NCI-H82 (cell line): ENCODE measurements at places on chromosomes 5 and 9.

- no peak for DNase-seq
Measured at GRCh38 chr5:118220556-118221195, 767.7 kb downstream of the DTWD2 start.

DNA sequence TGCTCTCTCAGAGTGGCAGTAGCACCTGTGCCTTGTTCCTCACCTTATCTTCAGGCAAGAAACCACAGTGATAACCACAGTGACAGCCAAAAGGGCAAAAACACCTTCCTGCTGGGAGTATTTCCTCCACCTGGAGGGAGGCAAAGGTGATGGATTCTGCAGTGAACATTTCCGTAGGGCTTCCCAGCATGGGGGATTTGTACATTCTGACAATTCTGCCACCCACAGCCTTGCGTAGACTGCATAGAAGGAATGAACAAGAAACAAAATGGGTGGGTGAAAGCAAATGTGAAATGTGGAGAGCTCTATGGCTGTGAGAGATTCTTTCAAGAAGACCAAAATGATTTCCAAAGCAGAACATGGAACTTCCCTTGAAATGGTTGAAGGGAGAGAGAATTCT, 111.4 kb downstream of the ZNF462 start:
- no peak for DNase-seq

DNA sequence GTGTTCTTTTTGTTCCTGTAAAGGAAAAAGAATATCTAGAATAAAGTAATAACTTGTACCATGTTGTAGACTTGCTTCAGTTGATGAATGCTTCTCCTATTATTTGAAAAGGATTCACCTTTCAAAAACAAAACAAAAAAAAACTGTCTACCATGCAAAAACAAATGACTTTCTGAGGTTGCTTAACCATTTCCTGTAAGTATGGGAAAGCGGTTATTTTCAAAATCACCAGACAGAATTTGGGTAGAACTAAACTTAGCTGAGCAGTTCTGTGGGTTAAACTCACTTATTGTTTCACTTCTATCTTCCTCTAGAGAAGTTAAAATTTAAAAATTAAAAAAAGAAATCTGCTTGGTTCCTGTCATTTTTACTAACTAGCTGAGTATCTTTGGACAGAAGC, 25.2 kb downstream of the LNPEP start:
- DNase-seq: no peak

GRCh38 chr9:134570151-134570621, 71.4 kb upstream of the COL5A1 start:
- DNase-seq: no peak

- DNase-seq: peak; percentile 5
Measured at GRCh38 chr5:14250748-14251701, 107.9 kb downstream of the TRIO start.

DNA sequence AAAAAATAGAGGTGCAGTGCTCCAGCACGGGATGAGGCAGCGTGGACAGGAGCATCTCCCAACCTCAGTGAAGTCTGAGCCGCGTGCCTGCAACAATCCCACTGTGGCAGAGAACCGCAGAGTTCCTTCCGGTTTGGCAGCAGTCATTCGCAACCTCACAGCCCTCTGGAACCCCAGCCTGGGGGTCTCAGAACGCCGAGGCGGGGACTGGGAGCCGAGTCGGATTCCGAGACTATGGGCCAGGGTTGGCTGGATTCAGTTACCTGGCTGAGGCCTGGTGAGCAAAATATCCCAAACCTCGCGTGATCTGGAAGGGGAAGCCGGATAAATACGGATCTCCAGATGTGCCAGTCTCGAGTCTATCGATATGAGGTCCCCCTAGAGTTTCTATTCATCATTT, 27.0 kb downstream of the CDKN2A start:
- DNase-seq: no peak

- no peak for DNase-seq
Measured at GRCh38 chr9:98477884-98478283, 222.4 kb upstream of the TBC1D2 start.

DNA sequence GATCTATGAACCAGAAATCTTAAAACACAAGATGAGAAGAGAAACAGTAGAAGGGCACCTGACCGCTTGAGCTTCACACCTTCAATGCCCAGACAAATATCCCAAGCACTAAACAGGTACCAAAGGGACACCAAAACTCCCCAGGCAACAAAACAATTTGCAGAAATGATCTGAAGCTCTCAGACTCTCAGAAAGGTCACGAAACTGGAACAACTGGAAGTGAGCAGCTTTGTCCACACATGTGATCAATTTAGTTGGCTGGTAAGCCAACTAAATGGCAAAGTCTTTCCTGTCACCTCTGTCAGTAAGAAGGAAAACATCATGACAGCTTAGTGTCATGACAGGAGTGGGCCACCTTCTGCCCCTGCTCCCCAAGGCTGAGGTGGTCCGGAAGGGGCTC, 4.1 kb downstream of the IPPK start:
- no peak for DNase-seq

GRCh38 chr5:155019601-155020226, 6.2 kb downstream of the KIF4B start:
- DNase-seq: no peak

DNA sequence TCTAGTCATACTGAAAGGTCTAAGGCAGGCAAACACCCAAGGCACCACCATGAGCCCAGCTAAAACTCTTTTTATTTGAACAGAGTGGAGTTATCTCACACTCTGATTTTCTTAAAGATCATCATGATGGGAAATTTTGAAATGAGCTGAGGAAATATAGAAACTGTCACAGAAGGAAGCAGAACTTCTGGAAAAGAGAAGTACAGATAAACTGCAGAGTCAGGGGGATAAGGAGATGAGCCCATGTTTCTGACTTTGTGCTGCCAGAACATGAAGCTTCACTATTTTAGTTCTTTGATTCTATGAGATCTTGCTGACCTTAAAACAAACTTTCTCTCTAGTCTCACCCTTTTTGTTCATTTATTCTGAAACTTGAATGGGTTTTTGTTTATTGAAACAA, 406.5 kb upstream of the EDIL3 start:
- no peak for DNase-seq

- peak; percentile 24 for DNase-seq
Measured at GRCh38 chr9:15722888-15723287, 170.0 kb downstream of the CCDC171 start.

- DNase-seq: no peak
Measured at GRCh38 chr5:151724360-151724759, 34.1 kb downstream of the ATOX1 start.

GRCh38 chr9:114316605-114317230, 6.2 kb upstream of the ORM1 start:
- DNase-seq: peak; percentile 55

- no peak for DNase-seq
Measured at GRCh38 chr9:73129941-73130685, 21.6 kb upstream of the ANXA1 start.

GRCh38 chr9:98428454-98428853, 173.0 kb upstream of the TBC1D2 start:
- DNase-seq: no peak

- no peak for DNase-seq
Measured at GRCh38 chr5:106397700-106398099, 1273.0 kb downstream of the EFNA5 start.

GRCh38 chr5:155113888-155114287, 100.3 kb downstream of the KIF4B start:
- DNase-seq: no peak

DNA sequence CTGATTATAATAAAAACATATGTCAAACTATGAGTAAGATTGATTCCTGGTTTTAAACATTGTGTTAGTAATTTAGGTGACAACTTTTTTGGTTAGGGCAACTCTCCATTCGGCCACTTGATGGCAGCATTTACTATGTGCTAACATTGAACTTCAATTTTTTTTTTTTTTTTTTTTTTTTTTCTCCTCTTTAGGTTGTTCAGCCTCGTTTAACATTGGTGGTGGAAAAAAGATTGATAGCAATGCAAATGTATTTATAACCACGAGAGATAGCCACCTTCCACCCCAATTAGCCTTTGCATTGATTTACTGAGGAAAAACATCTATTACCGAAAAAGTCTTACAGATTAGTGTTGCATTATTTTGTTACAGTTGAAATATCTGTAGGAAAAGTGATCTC, 159.1 kb downstream of the CSNK1G3 start:
- peak; percentile 65 for DNase-seq

DNA sequence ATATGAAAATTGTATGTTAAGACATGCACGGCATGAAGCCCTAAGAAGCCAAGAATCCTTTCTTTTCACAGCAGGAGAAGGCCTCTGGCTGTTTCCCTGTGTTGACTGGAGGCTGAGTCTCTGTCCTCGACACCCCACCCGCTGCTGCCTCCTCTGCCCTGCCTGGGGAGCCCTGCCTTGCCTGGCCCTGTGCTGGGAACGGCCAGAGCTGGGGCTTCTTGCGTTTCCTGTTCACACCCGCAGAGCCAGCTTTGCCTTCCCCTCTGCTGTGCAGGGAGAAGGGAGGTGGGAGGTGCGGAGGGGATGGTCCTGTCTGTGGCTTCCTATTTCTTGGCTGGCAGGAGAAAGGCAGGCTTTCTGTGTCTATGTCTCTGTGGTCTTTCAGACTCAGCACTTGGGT, 6.9 kb upstream of the GMCL2 start:
- no peak for DNase-seq

DNA sequence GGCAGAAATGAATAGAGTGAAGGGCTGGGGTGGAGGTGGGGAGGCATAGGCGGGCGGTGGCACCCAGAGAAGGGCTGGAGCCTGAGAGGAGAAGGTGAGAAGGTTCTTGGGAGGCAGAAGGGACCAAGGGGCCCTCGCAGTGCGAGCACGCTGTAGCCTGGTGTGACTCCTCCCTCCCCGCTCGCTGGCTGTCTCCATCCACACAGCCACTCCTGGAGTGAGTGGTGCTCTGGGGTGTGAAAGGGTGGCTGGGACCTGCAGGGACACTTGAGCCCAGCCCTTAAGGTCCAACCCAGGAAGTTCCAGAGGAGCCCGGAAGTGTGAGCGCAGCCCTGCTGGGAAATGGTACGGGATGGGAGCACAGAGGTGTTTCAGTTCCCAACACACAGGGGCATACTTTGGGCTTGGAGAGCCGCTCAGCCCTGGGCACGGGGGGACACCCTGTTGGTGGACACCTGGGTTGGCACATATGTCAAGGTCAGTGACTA, 9.3 kb upstream of the SCGB3A1 start:
- no peak for DNase-seq

GRCh38 chr5:98416541-98416940, 356.9 kb upstream of the RGMB start:
- no peak for DNase-seq

GRCh38 chr5:147084702-147085101, 150.1 kb upstream of the STK32A start:
- DNase-seq: no peak

DNA sequence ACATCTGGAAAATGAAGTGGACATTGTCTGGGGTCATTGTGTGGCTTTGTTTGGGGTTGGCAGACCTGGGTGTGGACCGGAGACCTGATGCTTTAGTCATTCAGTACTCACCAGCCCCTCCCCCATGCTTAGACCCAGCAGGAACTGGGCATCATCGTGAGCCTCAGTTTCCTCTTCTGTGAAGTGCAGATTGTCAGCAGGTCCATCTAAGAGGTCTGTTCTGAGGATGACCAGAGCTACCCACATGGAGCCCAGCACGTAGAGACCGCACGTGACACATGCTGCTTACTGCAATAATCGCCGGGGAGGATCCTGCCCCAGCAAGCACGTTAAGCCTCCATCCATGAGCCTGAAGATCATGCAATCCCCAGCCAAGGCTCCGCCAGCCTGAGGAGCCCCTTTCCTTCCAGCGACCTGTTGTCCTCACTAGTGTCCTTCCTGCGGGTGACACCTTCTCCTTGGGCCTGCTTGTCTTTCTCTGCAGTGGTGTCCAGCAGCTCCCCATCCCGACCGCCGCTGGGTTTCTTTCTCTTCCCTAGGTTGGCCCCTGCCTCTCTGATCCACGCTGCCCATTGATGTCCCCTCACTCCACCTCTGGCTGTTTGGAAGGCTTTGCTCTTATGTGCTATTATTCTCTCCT, 26.7 kb upstream of the IRX4 start:
- DNase-seq: no peak

DNA sequence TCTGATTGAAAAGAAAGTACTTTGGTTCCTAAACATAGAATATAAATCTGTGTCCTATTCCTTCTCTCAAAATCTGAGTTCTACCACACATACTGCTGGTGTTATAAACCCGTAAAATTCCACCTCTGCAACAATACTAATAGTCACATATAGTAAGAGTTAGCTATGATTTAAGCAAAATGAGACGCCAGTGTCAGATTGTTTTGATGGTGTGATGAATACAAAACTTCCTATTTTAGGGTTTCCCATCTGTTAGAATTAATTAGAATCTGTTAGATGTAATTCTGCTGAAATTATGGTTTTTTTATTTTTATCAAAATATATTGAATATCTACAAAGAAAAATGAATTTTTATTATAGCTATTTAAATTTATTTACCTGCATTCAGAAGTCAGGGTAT, 26.7 kb downstream of the ARSK start:
- DNase-seq: no peak

- no peak for DNase-seq
Measured at GRCh38 chr5:95022967-95023695, 261.8 kb downstream of the MCTP1 start.
